ENCODE measurements at places on chromosomes 4 and X. TPM values are rescaled to one million over a fixed set of nuclear protein-coding genes. Genes with fewer than 3 reads are reported as not detected.

Gene UGT2B17
- total RNA-seq, result 0.25 TPM

Gene EMCN
- not detected for total RNA-seq

Gene PFKFB1
- total RNA-seq, result not detected

Gene FUNDC2
- total RNA-seq, result 22.1 TPM

Gene FGFBP2
- total RNA-seq, result not detected

Gene GLRB
- 11.7 TPM for total RNA-seq
